Central memory CD8-positive, alpha-beta T cell (primary cell): ENCODE measurements at places on chromosomes 6 and 20.

- DNase-seq = no peak
- H3K4me1 ChIP-seq = no peaks in the 10 kb centered on the region
- H3K27ac ChIP-seq = no peak overlapping the region
- H3K36me3 ChIP-seq = no peaks in the 10 kb centered on the region
Observed at GRCh38 chr6:76984572-76984971, 478.7 kb downstream of the HTR1B start.

DNA sequence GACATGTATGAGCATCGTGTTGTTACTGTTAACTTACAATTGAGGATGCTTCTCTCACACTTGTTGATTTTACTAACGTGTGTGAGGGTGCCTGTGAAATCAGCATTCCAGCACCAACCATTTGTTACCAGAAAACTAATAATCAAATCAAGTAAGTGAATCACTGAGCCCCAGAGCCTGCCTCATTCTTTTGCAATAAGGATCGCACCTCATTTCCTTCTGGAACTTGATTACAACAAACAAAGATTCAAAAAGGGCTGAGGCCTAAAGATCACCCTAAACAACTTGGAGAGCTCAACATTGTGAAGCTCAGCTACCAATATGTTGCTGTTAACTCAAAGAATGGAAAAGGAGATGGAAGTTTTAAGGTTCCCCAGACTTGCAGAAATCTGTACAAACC, 274.7 kb downstream of the TFAP2A start:
- DNase-seq = no peak
- H3K36me3 ChIP-seq = no peaks in the 10 kb centered on the region
- H3K4me3 ChIP-seq = no peak overlapping the region
- H3K4me1 ChIP-seq = no peaks in the 10 kb centered on the region

DNA sequence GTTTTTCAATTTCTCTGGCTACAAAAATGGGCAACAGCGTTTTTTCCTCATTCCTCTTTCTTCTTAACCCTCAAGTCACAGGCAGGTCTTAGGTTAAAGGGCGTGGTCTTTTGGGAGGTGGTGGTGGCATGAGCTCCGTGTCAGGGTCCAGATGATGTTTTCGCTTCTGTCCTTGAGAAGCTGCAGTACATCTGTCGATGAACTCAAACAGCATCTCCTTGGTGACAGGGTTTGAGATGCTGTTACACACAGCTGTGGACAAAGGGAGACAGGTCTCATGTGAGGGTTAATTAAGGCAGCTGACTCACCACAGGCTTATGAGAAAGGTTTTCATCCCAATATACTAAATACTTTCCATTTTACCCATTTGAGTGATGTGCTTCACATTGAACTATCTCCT, 350.8 kb downstream of the RNGTT start:
- H3K36me3 ChIP-seq = peaks cover 11% of the 10 kb centered on the region
- no peaks in the 10 kb centered on the region for H3K4me1 ChIP-seq
- no peaks in the 10 kb centered on the region for H3K27me3 ChIP-seq
- no peak for DNase-seq
- no peak overlapping the region for H3K4me3 ChIP-seq

DNA sequence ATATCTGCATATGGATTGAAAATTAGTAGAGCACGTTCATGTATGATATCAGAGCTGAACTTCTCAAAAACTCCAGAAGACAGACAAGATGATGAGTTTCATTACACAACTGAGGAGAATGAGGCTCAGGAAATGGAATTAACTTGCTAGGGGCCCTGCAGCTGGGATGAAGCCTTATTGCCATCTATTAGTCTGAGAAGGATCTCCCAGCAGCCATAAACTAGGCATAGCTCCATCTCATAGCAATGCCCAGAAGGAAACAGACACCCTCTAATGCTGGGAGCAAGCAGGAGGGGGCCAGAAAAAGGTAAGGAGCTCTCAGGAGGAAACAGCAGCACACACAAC, 18.0 kb downstream of the TFEB start:
- no peak for DNase-seq
- peaks cover 28% of the 10 kb centered on the region for H3K4me1 ChIP-seq
- H3K27me3 ChIP-seq = no peaks in the 10 kb centered on the region
- H3K4me3 ChIP-seq = no peak overlapping the region
- no peaks in the 10 kb centered on the region for H3K36me3 ChIP-seq
- peak overlapping the region; percentile 36 for H3K27ac ChIP-seq

DNA sequence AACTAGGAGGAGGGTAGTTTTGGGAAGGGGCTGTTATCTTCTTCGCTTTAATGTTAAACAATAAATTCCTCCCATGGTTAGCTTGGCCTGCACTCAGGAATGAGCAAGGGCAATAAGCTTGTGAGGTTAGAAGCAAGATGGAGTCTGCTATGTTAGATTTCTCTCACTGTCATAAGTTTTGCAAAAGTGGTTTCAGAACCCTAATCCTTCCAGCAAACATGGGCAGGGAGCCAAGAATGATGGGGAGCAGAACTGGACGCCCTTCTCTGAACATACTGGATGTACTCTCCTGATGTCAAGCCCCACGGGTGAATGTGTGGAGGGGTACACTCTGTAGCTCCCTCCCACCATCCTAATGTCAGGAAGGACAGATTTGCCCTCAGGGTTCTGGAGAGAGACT, 22.3 kb downstream of the C6orf163 start:
- no peaks in the 10 kb centered on the region for H3K36me3 ChIP-seq
- H3K4me1 ChIP-seq = no peaks in the 10 kb centered on the region
- H3K27ac ChIP-seq = no peak overlapping the region
- DNase-seq = no peak

DNA sequence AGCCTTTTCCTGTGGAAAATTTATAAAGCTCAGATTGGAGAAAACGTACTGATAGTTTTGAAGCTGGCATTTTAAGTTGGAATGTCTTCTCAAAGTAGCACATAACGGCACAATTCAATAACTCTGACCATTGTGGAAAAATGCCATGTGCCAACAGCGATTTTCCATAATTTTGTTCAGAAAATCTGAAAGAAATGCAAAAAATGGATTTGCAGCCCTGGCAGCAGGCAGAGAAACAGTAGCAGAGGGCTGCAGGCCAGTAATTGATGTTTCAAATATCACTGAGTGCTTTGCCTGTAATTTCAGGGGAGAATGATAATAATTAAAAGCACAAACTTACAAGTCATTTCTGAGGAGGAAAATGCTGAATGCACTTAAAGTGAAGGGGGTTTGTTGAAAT, 507.4 kb downstream of the MAFB start:
- no peak overlapping the region for H3K27ac ChIP-seq
- no peaks in the 10 kb centered on the region for H3K27me3 ChIP-seq
- H3K4me3 ChIP-seq = no peak overlapping the region
- no peak for DNase-seq
- no peaks in the 10 kb centered on the region for H3K36me3 ChIP-seq
